ENCODE measurements at places on chromosomes 5 and 9. TPM values are rescaled to one million over a fixed set of nuclear protein-coding genes. Genes with fewer than 3 reads are reported as not detected.

Gene FAM81B
- total RNA-seq = not detected

Gene DNAI1
- not detected for total RNA-seq

Gene ACER2
- 5.8 TPM for total RNA-seq

DNA sequence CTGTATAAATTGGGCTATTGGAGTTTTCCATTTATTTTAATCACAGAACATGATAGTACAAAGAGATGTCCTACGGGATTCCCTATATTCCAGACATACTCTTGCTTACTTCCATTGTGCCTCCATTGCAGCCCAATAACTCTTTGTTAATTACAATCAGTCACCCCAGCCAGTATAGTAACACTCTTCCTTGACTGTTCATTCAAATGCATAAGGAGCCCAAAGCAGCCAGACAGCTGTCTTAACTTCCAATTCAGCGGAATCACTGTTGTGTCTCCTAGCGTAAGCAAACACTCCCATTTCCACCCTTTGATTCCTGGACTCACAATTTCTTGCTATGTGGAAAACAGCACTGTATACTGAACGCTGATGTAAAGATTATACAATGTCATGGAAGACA lies 942.3 kb downstream of the TAF11L14 start:
- H3K4me1 ChIP-seq = no peaks in the 10 kb centered on the region
- H3K36me3 ChIP-seq = no peaks in the 10 kb centered on the region
- H3K27me3 ChIP-seq = no peaks in the 10 kb centered on the region

GRCh38 chr5:76046741-76047140 lies 36.4 kb upstream of the SV2C start:
- no peak overlapping the region for H3K4me3 ChIP-seq
- H3K27me3 ChIP-seq = no peaks in the 10 kb centered on the region
- H3K4me1 ChIP-seq = no peaks in the 10 kb centered on the region
- no peak for DNase-seq
- no peak overlapping the region for H3K27ac ChIP-seq

- H3K27ac ChIP-seq = no peak overlapping the region
- H3K4me3 ChIP-seq = no peak overlapping the region
- DNase-seq = no peak
- no peaks in the 10 kb centered on the region for H3K27me3 ChIP-seq
These were observed 4.7 kb downstream of the RNU6ATAC start for GRCh38 chr9:134159566-134160245.
